Amniotic stem cell (primary cell): ENCODE measurements at places on chromosomes 3 and 15.

DNA sequence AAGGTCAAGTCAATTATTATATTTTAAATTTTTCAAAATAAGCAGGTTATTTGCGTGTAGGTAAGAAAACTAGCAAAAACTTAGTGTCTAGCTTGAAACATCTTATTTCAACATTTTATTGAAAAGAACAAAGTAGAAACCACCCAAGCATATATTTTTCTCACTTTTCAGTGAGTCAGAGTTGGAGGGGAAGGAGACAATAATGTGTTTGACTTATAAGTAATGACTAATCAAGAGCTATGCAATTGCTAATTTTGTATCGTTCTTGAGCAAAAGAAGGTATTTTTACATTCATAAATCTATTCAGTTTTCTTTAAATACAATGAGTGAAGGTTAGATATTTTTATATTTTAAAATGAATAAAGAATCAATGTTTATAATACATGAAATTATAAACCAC, 54.4 kb upstream of the P2RY1 start:
- no peak for DNase-seq

- no peak for DNase-seq
Measured at GRCh38 chr3:193945143-193945542, 190.8 kb upstream of the HES1 start.

- no peak for DNase-seq
Measured at GRCh38 chr3:11953778-11954177, 50.4 kb upstream of the SYN2 start.

DNA sequence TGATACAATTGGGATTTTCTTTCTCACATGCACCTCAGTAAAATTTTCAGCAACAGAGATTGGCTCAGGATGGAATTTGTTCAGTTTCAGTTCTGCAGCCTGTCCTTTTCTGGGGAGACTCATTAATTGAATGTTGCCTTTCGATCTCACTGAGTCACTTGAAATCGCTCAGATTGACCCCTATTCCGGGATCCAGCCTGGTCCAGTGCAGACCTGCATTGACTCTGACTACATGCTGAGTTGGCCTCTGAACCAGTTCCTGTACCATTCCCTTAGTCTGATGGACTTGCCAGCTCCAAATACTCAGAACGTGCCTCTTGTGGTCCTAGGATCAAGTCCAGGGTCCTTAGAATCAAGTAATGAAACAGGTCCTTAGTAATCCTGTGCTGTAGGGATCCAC, 9.4 kb downstream of the IGF1R start:
- no peak for DNase-seq

DNA sequence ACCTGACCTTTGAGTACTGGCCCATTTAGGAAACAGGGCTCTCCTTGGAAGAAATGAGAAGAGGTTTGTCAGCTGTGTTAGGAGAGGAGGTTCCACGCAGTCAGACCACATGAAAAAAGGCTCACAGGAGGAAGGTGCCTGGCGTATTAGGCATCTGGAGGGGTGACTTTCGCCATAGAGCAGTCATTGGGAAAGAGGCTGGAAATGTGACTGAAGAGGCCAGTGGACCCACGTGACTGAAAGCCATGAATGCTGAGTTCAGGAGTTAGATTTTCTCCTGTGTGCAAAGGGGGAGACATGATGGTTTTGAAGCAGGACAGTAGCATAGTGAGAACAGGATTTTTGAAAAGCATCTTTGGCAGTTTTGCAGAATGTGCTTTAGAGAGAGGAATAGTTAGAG, 29.7 kb upstream of the RNF7 start:
- DNase-seq, result no peak

GRCh38 chr15:79538527-79538926, 106.4 kb downstream of the MINAR1 start:
- no peak for DNase-seq

DNA sequence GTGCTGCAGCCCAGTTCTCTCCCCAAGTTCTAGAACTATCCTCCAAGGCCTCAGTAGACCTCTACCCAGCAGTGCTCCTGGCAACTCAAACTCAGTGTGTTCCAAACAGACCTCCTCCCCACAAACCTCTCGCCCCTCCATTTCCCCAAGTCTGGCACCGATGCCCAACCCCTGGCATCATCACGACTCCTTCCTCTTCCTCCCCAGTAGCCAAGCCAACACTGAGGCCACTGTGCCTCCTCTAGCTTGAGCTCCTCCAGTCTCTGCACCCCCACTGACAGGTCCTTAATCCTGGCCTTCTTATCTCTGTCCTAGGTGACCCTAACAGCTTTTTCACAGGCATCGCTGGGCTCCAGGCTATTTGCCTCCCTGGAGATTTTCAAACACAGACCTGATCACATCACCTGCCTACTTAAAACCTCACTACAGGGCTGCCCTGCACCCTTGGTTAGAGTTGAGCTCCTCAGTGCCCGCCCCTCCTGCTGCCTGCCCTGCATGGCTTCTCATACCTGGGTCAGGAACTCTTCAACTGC, 6.8 kb downstream of the ARPIN start:
- DNase-seq, result no peak

DNA sequence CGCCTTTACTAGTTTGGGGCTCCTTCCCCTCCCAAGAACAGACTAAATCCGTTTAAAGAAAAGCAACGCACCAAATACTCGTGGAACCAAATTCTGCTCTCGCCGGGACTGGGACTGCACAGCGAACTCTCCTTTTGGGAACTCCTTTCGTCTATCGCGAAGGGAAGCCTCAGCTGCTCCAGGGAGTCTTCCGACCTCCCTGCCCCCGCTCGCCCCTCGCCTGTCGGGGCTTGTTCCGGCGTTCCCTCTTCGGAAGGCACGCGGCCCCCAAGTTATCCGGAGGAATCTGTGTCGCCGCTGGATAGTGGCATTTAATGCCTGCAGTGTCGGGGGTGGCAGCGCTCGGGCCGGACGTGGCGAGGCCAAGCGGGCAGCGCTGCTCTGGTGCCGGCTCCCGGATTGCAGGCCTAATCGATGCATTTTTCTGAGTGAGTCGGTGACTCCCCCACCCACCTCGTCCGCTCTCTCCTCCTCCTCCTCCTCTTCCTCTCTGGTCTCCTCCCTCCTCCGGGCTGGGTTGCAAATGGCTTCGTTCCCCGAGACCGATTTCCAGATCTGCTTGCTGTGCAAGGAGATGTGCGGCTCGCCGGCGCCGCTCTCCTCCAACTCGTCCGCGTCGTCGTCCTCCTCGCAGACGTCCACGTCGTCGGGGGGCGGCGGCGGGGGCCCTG, at the start of gene TRIM71:
TRIM71 (plus strand) TSS at position 440 of the 671 bp plus-strand sequence; CDS start at position 524, 84 bp downstream.
- no peak for DNase-seq

DNA sequence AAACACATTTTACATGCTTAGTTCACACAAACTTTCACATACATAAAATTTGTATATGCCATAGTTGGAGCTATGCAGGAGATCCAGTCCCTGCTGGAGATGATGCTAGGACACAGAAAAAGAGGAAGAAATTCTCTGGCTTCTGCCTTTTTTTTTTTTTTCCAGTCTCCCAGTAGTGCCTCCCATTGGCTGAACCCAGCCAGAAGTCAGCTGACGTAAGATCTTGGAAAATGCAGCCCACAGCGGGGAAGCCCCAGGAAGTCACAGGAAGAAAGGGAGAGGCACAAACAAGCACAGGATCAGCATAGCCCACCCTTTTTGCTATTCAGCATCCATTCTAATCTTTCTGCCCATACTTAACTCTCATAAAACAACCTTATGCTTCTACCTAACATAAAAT, 38.5 kb downstream of the SCN11A start:
- no peak for DNase-seq

GRCh38 chr15:78880813-78881212, 8.1 kb downstream of the MORF4L1 start:
- no peak for DNase-seq

- DNase-seq, result no peak
Measured at GRCh38 chr3:83216919-83217594, 1455.6 kb upstream of the GBE1 start.
